ENCODE measurements at places on chromosomes 3 and 15.

GRCh38 chr3:15714448-15714847 is 83.3 kb downstream of the ANKRD28 start:
- DNase-seq = no peak

- no peak for DNase-seq
Observed at GRCh38 chr15:71515375-71516186, 294.8 kb upstream of the NR2E3 start.

DNA sequence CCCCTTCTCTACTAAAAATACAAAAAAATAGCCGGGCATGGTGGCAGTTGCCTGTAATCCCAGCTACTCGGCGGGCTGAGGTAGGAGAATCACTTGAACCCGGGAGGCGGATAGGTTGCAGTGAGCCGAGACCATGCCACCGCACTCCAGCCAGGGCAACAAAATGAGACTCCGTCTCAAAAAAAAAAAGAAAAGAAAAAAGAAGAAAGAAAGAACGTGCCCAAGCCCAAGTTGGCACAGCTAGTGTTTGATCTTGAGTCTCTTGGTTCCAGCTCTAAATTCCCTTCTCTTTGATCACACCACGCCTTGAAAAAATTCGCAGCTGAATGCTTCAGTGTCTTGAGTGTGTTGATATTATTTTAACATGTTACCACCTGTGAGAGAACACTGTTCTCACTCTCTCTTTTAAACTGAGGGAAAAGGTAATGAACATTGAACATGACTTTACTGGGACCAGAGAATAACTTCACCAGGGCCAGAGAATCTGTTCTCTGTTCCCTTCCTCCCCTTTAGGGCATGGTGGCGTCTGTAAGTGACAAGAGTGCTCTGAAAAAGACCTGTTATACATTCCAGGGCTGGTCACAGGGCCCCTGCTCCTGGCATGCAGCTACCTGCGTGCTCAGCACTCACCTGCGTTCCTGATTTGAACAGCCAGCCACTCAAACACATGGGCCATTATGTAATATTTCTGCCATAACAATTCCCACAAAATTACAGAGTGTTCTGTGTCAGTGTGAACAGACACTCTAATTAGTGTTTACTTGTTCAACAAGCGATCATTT is 19.0 kb downstream of the SLCO3A1 start:
- DNase-seq = no peak

DNA sequence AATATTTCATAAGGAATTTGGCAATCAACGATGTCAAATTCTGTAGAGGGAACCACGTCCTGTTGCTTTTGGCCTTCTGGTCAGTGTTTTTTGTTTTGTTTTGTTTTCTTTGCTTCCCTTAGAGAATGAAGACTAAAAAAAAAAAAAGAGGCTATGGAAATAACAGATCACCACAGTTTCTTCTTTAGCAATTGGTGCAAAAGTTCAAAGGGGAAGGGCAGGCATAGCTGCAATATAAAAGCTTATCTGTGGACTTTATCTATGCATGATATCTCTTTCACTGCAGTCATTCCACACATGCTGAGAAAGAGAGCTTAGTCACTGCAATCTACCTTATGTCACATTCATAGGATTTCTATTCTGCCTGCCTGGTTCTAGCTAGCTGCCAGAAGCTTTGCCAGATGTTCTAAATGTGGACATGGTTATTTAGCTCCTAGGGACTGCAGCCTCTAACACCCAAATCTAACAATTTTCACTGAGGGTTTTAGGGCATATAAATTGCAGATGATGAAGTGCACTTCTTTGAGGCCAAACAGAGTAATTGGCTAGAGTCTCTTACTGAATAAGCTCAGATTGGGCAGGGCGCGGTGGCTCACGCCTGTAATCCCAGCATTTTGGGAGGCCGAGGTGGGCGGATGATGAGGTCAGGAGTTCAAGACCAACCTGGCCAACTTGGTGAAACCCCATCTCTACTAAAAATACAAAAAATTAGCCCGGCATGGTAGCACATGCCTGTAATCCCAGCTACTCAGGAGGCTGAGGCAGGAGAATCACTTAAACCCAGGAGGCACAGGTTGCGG is 637.2 kb downstream of the NTRK3 start:
- no peak for DNase-seq

DNA sequence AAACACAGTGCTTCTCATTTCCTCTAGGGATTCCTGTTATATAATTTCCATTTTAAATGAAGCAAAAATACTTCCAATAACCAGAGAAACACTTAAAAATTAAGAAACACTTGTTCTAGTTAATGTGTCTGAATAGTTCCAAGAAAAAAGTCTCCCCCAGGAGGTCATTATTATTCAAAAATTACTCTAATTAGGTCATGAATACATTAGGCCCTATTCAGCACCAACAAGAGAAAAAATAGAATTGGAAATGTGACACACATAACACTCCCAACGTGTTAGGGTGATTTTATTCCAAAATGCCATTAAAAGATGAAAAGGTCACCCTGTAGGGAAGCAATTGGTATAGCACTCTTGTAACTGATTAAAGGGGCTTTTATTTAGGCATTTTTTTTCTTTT is 382.1 kb downstream of the TUSC7 start:
- DNase-seq = no peak
